Stimulated activated CD8-positive, alpha-beta memory T cell treated with anti-CD3 and anti-CD28 coated beads, Interleukin-4, amount 100 ng/mL, for 1 hour (primary cell): ENCODE measurements at places on chromosomes 3 and 15.

DNA sequence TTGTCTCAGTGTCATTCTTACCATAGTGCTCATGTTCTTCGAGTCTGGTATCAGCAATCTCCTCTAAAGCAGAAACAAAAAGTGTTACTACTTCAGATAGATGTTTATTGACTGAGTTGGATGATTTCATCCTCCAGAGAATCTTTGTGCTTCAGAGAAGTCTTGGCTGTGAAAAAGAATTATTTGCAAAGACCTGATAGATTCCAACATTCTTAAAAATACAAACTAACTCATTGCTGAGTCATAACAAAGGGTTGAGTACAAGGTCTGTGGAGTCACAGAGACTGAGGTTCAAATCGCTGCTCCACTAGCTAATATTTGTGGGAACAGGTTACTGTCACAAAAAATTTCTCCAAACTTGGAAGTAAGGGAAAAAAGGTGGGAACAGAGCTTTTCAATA lies 9.0 kb upstream of the STRIT1 start:
- no peak for DNase-seq

DNA sequence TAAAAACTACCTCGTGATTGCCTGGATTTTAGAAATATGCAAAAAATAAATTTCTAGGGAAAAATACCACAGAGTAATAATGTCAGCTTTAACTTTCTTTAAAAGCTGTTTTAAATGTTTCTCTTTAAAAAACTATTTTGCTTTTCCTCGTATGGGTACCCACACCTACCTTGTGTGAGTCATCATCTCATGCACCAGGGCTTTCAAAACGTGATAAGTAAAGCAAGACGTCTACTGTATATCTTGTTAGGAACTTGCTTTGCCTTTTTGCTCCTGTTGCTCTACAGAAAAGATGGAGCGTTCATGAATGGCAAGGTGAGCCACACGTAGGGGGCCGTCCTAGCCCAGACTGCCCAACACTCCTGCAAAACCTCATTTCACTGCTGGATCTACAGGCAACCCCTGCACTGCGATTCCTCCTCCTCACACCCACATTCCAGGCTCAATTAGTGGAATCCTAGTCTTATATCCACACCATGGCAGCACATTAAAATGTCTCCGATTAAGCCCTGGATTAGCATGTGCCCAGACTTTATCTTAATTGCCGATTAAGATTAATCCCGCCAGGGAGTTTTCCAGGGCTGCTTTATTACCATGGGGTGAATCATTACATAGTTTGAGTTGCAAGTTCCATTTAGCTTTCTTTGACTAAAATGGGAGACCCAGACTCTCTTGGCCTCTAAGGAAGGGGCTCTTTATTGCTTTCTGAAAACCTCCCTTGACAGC lies 293.6 kb upstream of the ICE2 start:
- DNase-seq, result no peak

- no peak for DNase-seq
These were observed 837 bp downstream of the LRRN1 start for GRCh38 chr3:3800080-3800455.

DNA sequence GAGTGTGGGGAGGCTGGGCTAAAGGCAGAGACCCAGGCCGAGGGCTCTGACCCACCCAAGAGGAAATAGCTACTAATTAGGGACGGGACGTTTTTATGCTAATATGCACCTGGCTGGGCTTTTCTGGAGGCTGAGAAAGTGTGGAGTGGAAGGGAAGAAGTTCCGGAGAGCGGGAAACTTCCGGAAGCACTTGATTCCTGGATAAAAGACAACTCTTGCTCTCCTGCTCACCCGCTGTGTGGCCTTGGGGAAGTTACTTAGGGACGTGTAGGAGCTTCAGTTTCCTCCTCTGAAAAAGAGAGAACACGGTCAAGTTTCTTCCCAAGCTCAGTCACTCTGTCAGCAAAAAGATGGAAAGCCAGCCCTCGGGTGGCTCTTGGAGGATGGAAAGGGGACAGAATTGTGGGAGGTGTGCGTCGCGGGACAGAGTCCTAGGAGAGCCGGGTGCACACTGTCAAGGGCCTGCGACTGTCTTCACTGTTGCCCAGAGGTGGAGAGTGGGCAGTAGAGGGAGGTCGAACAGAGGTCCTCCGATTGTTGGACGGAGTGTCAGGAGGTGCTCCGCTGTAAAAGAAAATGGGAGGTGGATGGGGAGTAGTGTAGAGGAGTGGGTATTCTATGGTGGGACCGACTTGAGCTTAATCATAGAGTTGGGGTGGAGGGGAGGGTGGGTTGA lies 43.2 kb downstream of the EPHB3 start:
- DNase-seq, result no peak

- no peak for DNase-seq
These were observed 6.0 kb downstream of the KLF15 start for GRCh38 chr3:126351086-126351770.

DNA sequence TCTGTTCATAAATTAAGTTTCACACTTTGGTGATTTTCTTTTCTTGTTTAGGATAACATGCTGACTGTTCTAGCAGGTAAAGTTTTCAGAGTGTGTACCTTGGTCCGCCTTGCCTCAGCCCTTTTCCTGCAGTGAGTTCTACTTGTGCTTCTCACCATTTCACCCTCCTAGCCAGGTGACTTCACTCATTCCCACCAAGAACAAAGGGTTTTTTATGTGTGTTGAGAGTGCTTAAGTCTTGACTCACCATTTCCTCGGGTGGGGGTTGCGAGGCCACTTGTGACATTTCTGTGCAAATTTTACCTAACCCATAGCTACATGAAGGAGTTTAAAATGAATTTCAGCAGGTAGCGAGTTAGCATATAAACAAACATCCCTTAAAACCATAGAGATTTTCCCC lies 81.4 kb downstream of the C3orf38 start:
- DNase-seq, result no peak

DNA sequence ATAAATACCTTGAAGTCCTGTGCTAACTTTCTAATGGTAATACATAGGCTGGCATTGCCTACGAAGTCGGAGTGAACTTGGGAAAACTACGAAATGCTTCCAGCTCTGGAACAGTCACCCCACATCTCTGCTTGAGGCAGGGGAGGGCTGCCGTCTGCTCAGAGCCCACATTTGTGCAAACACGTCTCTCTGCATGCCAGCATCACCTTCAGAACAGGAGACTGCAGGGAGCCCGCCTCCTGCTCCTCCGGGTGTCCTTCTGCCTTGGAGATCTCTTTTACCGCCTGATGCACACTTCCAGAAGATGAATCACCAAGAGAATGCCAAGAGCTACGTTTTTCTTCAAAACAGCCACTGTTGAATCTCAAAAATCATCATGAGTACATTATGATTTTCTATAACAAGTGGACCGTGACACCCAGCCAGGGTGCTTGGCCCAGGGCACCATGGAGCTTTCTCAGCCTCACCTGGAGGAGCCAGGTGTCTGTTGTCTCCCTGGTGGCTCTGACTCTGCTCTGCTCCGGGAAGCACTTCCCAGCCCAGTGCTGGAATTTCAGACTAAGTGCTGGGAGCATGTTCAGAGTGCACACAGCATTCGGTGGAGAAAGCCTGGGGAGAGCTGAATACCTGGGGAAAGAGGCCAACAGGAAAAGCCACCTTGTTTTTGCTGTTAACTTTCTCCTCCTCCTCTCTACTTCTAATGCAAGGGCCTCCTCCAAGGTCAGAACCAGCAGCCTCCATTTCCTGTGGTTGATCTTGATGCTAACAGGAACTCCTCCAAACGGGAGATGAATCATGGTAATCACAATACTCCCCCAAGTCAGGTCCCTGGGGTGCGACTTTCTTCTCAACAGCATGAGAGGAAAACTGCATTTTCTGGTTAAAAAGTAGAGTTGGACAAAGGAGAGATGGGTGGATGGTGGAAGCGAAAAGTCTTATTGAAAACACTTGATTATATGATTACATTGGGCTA lies 467.7 kb downstream of the GABRG3 start:
- no peak for DNase-seq

- DNase-seq, result no peak
These were observed 10.5 kb upstream of the SLITRK3 start for GRCh38 chr3:165206454-165207266.

GRCh38 chr15:81921163-81921562 lies 124.7 kb downstream of the MEX3B start:
- DNase-seq, result no peak

DNA sequence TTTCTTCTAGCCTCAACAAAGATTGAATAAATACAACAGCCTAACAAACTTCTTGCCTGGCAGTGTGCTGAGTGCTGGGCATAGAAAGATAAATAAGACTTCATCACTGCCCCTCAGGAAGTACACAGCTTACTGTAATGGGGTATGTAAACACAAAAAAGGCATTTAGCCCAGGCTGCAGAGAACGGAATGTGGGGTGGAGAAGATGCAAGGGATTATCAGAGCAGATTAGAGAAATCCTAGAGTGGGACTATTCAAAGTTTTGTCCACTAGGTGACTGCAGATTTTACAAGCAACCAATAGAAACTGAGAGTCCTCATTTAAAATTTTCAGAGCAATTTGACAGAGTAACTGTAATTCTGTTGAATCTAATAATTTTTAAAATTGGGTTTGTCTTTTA lies 35.4 kb upstream of the TSC22D2 start:
- no peak for DNase-seq

- DNase-seq, result no peak
These were observed 314.1 kb downstream of the NLGN1 start for GRCh38 chr3:173711619-173712018.

DNA sequence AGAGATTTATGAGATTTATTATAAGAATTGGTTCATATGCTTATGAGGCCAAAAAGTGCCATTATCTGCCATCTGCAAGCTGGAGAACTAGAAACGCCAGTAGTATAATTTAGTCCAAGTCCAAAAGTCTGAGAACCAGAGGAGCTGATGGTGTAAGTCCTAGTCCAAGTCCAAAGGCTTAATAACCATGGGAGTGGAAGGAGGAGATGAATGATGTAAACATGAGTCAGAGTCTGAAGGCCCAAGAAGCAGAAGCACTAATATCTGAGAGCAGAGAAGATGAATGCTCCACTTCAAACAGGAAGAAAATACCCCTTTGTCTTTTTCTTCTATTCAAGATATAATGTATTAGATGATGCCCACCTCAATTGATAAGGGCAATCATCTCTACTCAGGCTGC lies 185.7 kb downstream of the CGGBP1 start:
- no peak for DNase-seq

GRCh38 chr3:66557170-66557569 lies 56.3 kb upstream of the LRIG1 start:
- DNase-seq, result no peak

- DNase-seq, result no peak
These were observed 11.4 kb downstream of the CCK start for GRCh38 chr3:42254566-42254965.

DNA sequence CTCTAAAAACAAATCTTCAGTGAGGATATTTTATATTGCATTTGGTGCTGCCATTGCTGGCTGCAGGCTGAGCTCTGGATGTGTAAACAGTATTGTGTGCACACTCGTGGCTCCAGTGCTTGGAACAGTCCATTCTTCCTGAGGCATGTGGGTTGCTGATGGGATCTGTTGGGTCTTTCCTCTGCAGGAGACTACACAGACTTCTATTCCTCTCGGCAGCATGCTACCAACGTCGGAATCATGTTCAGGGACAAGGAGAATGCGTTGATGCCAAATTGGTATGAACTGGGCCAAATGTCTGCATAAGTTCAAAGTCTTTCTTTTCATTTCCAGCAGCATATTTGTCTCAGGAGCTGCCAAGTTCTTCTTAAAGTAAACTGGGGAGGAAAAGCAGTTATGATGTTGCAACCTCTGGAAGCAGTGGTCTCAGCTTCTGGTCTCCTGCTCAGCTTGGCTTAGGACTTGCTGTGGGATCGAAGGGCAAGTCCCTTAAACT lies 9.3 kb downstream of the FAH start:
- DNase-seq, result no peak

- no peak for DNase-seq
These were observed 304.4 kb downstream of the BCHE start for GRCh38 chr3:165532851-165533250.

GRCh38 chr3:176906046-176906905 lies 291.0 kb downstream of the TBL1XR1 start:
- no peak for DNase-seq

DNA sequence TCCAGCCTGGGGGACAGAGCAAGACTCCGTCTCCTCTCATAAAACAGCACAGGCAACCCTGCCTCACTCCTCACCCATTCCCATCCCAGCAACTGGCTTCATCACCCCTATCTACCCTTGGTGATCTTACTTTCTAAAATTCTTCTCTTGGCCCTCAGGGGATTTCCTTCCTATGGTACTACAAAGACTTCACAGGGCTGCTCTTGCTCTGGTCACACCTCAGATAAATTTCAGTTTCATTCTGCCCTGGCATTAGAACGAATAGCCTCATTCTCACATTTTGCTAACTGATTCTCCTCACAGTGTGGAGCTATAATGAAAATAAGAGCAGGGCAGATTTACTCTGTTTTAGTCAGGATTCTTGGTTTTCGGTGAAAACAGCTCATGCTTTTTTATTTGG lies 22.1 kb upstream of the CRBN start:
- DNase-seq, result no peak

GRCh38 chr3:138297059-138297607 lies 32.5 kb downstream of the NME9 start:
- DNase-seq, result no peak
